ENCODE measurements at places on chromosomes 3 and 15. TPM values are rescaled to one million over a fixed set of nuclear protein-coding genes. Genes with fewer than 3 reads are reported as not detected.

- peaks cover 2% of the 10 kb centered on the region for H3K27me3 ChIP-seq
- H3K4me3 ChIP-seq = no peak overlapping the region
- H3K27ac ChIP-seq = no peak overlapping the region
- H3K4me1 ChIP-seq = no peaks in the 10 kb centered on the region
- no peak for DNase-seq
- H3K36me3 ChIP-seq = no peaks in the 10 kb centered on the region
Measured at GRCh38 chr15:40352281-40352901, 1.6 kb downstream of the PHGR1 start.

SEMA6D gene
- not detected for polyA plus RNA-seq

MUC20 gene
- not detected for polyA plus RNA-seq

DNA sequence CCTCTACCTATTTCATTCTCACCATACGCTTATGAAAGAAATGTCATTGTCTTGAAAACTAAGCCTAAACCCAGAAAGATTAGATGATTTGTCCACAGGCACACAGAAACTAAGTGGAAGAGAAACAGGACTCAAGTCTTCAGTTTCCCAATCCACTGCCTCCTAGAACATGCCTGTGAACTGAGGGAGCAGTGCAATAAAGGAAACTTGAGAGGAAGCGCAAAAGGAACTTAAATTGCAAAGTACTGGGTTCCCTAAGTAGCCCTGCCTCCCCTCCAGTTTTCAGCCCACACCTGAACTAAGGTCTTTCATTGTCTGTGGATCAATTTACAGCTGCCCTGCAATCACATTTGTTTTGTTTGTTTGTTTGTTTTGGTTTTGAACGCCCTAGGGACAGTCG, 56.7 kb upstream of the TSEN2 start:
- no peaks in the 10 kb centered on the region for H3K36me3 ChIP-seq
- no peak overlapping the region for H3K27ac ChIP-seq
- H3K27me3 ChIP-seq = peaks cover 2% of the 10 kb centered on the region
- no peak overlapping the region for H3K4me3 ChIP-seq
- H3K4me1 ChIP-seq = no peaks in the 10 kb centered on the region

- no peaks in the 10 kb centered on the region for H3K27me3 ChIP-seq
- no peak overlapping the region for H3K4me3 ChIP-seq
- no peaks in the 10 kb centered on the region for H3K4me1 ChIP-seq
- no peak overlapping the region for H3K27ac ChIP-seq
- no peaks in the 10 kb centered on the region for H3K36me3 ChIP-seq
- no peak for DNase-seq
Measured at GRCh38 chr3:142849148-142849547, 39.7 kb downstream of the PCOLCE2 start.

DNA sequence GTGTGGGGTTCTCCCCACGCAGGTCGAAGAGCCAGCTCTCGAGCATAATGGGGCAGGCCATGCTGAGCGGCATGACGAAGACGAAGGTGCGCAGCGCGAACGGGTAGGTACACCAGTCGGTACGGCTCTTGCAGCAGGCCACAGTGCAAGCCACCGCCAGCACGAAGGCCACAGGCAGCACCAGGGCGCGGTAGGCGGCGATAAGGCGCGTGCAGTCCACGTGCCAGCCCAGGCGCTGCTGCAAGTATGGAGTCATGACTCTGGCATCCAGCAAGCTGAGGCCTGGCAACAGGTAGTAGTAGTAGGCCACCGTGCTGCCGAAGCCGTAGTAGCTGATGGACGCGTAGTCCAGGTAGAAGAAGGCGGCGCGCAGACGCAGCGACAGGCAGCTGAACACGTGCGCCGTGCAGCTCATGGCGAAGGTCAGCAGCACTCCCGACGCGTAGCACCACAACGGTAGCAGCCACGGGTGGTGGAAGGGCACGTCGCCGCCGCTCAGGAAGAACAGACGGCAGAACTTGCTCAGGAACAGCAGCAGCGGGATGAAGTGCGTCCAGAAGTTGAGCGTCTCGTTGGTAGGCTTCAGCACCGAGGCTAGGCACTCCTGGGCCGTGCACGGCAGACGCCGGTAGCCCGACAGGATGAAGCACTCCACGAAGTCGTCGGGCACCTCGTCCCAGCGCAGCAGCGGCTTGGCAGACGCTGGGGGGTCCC, 797 bp downstream of the PAQR9 start:
- H3K27ac ChIP-seq = no peak overlapping the region
- H3K4me1 ChIP-seq = peaks cover 21% of the 10 kb centered on the region
- DNase-seq = no peak
- H3K4me3 ChIP-seq = peak overlapping the region; percentile 73
- H3K27me3 ChIP-seq = peaks cover 13% of the 10 kb centered on the region

DNA sequence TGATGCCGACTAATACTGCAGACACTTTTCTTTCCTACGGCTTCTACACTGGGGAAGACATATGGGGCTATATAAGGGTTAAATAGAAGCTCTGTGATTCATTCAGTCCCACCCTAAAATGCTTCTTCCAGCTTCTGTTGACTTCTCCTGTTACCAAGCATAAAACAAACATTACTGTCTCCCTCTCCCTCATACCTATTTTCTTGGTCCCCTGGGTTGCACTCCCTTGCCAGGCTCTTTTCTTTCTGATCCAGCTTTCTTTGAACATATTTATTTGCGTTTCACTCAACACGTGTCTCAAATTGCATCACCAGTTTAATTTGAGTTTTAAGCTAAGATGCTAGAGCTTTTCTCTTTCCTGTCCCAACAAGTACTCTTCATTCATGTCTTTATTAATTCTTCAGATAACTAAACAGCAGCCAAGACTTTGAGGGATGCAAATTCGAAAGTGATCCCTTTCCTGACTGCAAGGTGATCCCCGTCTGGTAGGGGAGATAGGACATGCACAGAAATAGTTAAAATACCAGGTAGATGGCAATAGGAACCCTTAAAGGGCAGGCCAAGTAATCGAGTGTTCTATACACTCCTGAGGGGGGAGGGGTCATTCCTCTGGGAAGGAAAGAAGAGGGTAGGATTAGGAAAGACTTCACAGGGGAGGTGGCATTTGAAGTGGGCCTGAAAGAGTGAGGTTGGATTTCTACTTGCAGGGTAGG, 198.6 kb upstream of the BCL6 start:
- no peaks in the 10 kb centered on the region for H3K36me3 ChIP-seq
- H3K4me3 ChIP-seq = no peak overlapping the region
- no peak overlapping the region for H3K27ac ChIP-seq
- no peak for DNase-seq
- peaks cover 2% of the 10 kb centered on the region for H3K27me3 ChIP-seq

GOLGA6L10 gene
- polyA plus RNA-seq = 0.21 TPM

SLC6A20 gene
- polyA plus RNA-seq = not detected

DNA sequence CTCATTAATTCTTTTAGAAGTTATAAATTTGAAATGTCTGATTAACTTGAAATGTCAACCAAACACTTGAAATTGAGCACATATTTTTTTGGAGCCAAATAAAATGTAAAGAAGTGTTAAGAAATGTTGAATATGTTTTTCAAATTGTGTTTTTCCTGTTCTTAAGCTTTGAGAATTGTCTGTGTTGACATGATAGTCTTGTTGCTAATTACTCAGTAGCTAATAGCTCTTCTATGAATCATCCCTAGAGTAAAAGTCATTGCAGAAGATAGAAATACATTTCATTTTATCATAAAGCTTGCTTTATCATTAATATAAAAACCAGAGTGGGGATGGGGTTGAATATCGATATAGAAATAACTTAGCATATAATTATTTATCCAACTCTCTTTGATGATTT, 41.9 kb upstream of the ABHD10 start:
- peaks cover 26% of the 10 kb centered on the region for H3K4me1 ChIP-seq
- no peaks in the 10 kb centered on the region for H3K27me3 ChIP-seq
- H3K27ac ChIP-seq = no peak overlapping the region
- H3K36me3 ChIP-seq = peaks cover 43% of the 10 kb centered on the region
- DNase-seq = no peak

PSMA4 gene
- polyA plus RNA-seq = 315 TPM

DNA sequence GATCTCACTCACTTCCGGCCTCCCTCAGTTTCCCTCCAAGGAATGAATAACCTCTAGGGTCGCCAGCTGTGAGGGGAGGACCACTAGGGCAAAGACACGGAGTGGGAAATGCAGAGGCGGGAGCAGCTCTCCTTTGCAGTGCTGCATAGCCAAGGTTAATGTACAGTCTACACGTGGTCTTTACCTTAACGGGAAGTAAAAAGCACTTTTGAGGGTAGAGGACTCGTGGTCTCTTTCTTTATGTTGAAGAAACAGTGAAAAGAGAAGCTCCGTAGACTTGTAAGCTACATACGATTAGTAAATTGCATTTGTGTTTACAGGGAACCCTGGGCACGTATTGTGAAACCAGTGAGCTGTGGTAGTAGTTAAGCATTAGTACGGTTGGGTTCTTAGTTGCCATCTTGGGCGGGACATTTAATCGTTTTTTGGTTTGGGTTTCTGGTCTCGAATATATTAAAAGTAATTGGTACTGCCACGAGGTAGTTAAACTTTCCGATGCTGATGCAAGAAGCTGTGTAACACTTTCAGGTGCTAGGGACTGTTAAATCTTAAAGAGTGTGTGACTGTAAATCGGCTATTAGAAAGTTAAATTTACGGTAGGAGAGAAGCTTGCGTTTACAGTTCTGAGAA, 828 bp downstream of the U2SURP start:
- peak; percentile 3 for DNase-seq
- H3K4me1 ChIP-seq = peaks cover 51% of the 10 kb centered on the region
- peak overlapping the region; percentile 100 for H3K27ac ChIP-seq
- H3K4me3 ChIP-seq = peak overlapping the region; percentile 100
- no peaks in the 10 kb centered on the region for H3K36me3 ChIP-seq
- H3K27me3 ChIP-seq = peaks cover 19% of the 10 kb centered on the region

IL1RAP gene
- 2.0 TPM for polyA plus RNA-seq

DNA sequence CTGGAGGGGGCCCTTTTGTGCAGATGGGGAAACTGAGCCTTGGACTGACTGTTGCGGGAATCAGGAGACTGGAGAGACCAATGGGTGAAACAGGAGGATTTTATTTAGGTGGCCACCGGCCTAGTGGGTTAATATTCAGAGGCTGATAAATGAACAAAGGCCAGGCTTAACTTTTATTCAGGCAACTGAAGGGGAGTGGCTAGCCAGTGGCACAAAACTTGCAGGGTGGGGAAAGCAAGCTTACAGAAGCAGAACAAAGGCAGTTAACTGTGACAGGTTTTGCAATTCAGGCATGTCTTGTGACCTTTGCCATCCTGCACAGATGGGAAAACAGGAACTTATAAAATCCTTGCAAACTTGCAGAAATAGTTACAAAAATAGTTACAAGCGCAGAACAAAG, 24.9 kb upstream of the ACAD9 start:
- H3K36me3 ChIP-seq = peaks cover 9% of the 10 kb centered on the region
- DNase-seq = no peak
- no peak overlapping the region for H3K4me3 ChIP-seq
- H3K4me1 ChIP-seq = no peaks in the 10 kb centered on the region
- no peak overlapping the region for H3K27ac ChIP-seq

CD96 gene
- polyA plus RNA-seq = 217 TPM

DNA sequence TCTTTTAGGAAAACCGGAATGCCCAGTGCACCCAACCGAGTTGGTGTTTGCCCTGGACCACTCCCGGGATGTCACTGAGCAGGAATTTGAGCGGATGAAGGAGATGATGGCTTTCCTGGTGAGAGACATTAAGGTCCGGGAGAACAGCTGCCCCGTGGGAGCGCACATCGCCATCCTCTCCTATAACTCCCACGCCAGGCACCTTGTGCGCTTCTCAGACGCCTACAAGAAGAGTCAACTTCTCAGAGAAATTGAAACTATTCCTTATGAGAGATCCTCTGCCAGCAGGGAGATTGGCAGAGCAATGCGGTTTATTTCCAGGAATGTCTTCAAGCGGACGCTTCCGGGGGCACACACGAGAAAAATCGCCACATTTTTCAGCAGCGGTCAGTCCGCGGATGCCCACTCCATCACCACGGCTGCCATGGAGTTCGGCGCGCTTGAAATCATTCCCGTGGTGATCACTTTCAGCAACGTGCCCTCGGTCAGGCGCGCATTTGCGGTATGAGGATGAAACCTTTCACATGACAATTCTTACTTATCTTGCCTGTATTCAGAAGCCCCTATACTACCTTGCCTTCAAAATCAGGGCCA, 97.5 kb downstream of the PIK3R4 start:
- no peak overlapping the region for H3K4me3 ChIP-seq
- H3K27ac ChIP-seq = no peak overlapping the region
- DNase-seq = no peak
- no peaks in the 10 kb centered on the region for H3K27me3 ChIP-seq
- no peaks in the 10 kb centered on the region for H3K4me1 ChIP-seq
- H3K36me3 ChIP-seq = no peaks in the 10 kb centered on the region

DNA sequence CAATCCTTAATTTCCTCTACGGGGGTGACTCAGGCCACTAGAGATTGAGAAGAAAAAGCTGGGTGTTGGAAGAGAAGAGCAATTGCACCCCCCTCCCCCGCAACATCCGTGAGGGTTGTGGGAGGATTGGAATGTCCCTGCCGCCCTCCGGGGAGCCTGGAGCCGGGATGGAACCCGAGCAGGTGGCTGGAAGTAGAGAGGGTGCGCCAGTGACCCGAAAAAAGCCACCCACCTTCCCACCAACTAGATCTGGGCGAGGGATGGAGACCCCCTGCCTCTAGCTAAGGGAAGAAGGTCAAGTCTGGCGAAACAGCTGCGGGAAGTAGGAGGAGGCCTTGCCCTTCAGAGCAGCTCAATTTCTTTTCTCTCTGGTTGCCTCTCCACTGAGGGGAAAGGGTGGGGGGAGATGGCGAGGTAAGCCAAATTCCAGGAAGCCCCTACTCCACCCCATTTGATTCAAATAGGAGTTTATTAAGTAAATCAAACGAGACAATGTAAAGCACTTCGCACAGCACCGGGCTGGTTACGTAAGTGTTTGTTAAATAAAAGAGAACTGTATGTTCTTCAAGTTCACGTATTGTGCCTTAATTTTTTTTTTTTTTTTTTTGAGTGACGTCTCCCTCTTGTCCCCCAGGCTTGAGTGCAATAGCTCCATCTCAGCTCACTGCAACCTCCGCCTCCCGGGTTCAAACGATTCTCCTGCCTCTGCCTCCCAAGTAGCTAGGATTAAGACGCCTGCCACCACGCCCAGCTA, 1.1 kb upstream of the WWTR1 start:
- DNase-seq = no peak
- peak overlapping the region; percentile 64 for H3K4me3 ChIP-seq
- H3K27me3 ChIP-seq = peaks cover 14% of the 10 kb centered on the region
- H3K4me1 ChIP-seq = peaks cover 14% of the 10 kb centered on the region

GRCh38 chr3:184583578-184584451, 22.2 kb downstream of the EPHB3 start:
- peaks cover 4% of the 10 kb centered on the region for H3K4me1 ChIP-seq
- peaks cover 6% of the 10 kb centered on the region for H3K27me3 ChIP-seq
- H3K36me3 ChIP-seq = no peaks in the 10 kb centered on the region

DNA sequence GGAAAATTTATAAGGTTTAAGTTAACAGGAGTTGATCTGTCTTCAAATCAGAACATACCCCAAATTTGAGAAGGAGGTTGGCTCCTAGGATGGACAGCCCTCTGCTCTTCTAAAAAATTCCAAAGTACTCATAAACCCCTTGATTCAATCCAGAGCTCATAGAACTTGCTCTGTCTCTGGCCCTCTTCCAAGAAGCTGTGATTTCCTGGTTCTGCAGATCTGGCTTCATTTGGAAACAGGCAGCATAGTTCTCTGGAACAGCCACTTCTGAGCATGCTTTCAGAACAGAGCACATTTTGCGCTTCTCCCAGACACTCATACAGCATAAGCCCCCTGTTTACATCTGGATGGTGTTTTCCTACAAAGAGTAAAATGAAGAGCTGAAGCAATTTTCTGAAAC, 96.7 kb downstream of the KBTBD8 start:
- H3K27me3 ChIP-seq = peaks cover 5% of the 10 kb centered on the region
- no peak overlapping the region for H3K27ac ChIP-seq
- H3K4me3 ChIP-seq = no peak overlapping the region
- H3K36me3 ChIP-seq = no peaks in the 10 kb centered on the region
- no peak for DNase-seq
- H3K4me1 ChIP-seq = no peaks in the 10 kb centered on the region

Data from immature natural killer cell (primary cell).